ENCODE measurements at places on chromosomes 3 and 15.

DNA sequence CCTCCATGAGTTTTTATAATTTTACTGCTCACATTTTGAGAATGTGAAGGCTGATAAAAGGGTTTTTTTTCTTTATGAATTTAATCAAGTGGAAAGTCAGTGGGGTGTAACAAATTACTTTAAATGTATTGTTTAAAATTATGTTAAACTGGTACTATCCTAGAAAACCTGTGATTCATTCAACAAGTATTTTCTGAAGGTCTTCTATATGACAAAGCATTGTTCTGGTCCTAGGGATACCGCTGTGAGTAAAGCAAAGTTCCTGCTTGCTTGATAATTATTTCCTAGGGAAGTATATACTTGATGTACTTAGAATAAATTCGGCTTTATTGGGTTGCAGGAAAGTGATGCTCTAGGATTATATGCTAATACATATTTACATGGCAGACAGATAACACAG, 152.8 kb upstream of the GOLGA6L4 start:
- no peak for DNase-seq

DNA sequence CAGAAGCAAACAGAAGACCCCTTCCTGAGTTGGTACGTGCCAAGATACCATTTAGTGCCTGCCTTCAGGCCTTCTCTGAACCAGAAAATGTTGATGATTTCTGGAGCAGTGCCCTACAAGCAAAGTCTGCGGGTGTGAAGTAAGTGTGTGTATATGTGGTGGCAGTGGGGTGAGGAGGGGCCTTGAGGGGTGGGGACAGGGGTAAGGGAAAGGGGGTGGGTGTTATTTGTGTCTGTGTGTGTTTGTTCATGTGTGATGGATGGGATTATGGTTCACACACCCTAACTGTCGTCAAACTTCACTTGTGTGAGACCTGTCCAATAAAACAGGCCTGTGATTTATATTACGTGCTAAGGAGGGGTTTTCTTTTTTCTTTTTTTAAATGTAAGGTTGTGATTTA, 92.2 kb downstream of the USP13 start:
- DNase-seq = no peak

- DNase-seq = no peak
These were observed 7.0 kb downstream of the NR2F2 start for GRCh38 chr15:96337365-96338023.

DNA sequence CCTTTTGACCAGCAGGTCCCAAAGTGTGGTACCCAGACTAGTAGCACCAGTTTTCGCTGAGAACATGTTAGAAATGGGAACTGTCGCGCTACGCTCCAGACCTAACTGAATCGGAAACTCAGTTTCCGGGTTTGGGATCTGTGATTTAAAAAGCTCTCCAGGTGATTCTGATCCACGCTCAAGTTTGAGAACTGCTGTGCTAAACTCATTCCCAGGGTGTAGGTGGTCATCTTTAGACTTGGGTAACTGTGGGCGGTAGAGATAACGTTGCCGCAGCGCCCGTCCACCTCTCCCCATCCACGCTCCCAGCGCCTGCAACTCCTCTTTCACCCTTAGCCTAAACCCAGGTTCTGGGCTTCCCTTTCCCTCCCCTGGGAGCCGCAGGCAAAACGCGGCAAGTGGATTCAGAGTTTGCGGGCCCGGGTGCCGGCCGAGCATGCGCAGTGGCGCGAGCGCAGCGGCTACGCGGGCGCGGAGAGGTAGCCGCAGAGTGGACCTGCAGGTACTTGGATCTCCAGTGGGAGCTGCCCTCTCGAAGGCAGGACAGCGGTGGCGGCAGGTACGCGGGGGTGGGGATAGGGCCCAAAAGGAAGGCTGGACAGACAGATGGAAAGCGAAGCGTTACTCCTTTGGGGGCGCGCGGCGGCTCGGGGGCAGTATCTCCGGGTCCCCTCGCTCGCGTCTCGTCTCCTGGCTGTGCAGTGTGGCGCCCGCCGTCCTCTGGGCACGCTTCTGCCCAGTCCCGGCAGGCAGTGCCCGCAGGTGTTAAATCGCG, at the start of gene PLS1:
Gene PLS1, plus strand, starts transcription at position 443 of the 775 bp plus-strand sequence. CDS start 67,845 bp downstream, outside the sequence.
- peak; percentile 88 for DNase-seq

DNA sequence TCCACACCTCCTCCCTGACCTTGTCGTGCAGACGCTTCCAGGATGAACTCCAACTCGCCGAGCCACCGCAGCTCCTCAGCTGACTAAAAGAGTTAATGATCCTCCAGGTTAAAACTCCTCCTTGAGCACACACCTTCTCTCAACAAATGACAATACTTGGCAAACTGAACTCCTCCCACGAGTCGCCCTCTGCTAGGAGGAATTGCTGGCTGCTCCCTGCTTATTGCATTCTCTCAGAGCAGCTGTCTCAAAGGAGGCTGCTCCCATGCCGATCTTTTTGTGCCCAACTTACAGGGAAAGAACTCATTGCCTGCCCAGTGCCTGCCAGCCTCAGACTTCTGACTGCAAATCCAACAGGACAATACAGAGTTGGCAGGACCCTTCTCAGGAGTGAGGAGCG, at the start of gene ATP13A4:
Gene ATP13A4, minus strand, starts transcription at position 85 of the 400 bp plus-strand sequence. CDS start 96 bp downstream, outside the sequence.
- DNase-seq = no peak

- no peak for DNase-seq
These were observed 43.4 kb downstream of the FBXO22 start for GRCh38 chr15:75947092-75947491.

- no peak for DNase-seq
These were observed 49.3 kb downstream of the PEAK1 start for GRCh38 chr15:77370580-77370979.

- DNase-seq = no peak
These were observed 56.6 kb upstream of the PRTG start for GRCh38 chr15:55799291-55800212.

DNA sequence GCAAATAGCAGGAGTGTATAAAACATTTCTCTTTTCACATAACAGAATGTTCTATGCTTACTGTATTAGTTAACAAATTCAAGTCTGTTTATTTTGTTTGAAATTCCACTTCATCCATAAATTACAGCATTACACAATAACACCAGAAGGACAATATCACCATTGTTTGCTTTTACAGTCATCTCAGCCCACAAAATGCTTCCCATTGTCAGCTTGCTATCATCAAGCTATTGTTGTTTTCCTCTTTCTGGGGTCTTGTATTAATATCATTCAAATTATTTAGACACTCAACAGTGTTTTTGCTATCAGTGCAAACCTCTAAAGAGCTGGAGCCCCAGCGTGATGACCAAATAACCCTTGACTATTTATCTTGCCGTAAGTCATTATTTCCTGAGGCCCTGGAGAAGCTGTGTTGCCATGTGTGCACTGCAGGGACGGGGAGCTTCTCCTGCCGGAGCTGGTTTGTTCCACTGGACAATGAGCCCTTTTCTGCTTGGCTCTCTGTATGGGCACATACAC, 1.1 kb downstream of the SAMMSON start:
- no peak for DNase-seq

GRCh38 chr15:81940467-81941451, 105.1 kb downstream of the MEX3B start:
- no peak for DNase-seq

DNA sequence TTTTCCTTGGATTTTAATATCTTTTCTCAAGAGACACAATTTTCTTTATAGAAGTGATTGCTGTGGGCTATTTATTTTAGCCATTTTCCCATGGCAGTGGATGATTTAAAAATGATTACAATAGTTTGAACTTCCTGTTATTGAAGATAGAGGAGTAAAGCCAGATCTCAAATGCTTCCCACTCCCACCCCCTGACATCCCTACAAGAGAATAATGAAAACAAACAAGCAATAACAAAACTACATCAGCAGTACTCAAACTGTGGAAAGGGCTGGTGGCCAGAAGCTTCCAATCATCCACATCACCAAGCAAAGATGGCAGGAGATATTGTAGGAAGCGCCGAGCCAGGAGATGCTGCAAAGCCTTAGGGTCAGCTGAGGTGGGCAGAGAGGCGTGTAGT, 831.1 kb upstream of the NR2F2 start:
- no peak for DNase-seq

DNA sequence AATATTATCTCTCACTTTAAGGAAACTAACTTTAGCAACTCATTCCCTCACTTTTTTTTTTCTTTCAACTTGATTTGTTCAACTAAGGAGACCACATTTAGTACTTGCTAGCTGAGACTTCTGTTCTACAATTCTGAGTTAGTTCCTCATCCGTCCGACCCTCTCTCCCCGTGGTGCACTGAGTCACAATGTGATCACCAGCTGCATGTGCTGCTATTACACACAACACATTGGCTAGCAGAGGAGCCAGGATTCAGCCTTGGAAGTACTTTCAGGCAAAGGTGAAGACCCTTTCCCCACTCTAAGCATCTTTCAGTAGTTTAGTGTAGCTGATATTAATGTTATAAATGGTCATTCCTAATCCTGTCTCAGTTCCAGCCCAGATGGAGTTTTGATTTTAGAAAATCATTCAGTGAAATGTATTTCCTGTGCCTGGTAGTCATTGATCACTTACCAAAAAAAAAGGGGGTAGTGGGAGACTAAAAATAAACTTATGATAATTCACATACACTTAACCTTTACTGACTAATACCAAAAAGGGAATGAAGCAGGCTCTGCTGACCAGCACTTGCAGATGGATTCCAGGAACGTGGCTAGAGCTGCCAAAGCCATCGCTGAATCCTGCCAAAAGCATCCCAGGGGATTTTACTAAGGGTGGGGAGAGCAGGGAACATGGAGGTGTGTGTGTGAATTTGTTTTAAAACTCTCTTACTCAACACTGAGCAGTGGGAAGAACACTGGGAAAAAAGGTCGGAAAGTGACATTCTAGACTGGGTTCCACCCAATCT, 424.8 kb downstream of the LPP start:
- no peak for DNase-seq

- peak; percentile 11 for DNase-seq
These were observed 43.6 kb upstream of the WWTR1 start for GRCh38 chr3:149701206-149701976.

GRCh38 chr15:97401195-97401594, 559.3 kb upstream of the ARRDC4 start:
- DNase-seq = no peak

GRCh38 chr3:197165890-197166289, 132.5 kb downstream of the DLG1 start:
- DNase-seq = no peak

GRCh38 chr3:132164469-132165092, 129.8 kb upstream of the CPNE4 start:
- DNase-seq = no peak

GRCh38 chr15:58182460-58183163, 44.4 kb downstream of the AQP9 start:
- DNase-seq = no peak

DNA sequence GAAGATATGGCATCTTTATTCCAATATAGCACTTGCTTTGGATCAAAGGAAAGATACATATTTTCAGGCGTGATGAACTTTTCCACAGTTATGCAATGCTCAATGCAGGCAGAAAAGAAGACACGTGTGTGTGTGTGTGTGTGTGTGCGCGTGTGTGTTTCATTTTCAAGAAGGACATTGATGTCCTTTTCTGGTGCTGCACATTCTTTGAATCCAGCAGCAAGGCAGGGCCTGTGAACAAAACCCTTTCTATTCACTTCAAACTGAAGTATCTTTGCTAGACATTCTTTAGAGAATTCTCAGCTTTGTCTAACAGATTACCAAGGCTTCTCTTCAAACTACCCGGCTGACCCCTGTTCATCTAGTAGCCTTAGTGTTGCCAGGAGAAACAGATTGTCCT, 124.6 kb downstream of the CD47 start:
- no peak for DNase-seq

GRCh38 chr3:29649815-29650547, 369.1 kb downstream of the RBMS3 start:
- peak; percentile 0 for DNase-seq

- DNase-seq = no peak
These were observed 3.2 kb downstream of the ULK3 start for GRCh38 chr15:74839526-74840395.

DNA sequence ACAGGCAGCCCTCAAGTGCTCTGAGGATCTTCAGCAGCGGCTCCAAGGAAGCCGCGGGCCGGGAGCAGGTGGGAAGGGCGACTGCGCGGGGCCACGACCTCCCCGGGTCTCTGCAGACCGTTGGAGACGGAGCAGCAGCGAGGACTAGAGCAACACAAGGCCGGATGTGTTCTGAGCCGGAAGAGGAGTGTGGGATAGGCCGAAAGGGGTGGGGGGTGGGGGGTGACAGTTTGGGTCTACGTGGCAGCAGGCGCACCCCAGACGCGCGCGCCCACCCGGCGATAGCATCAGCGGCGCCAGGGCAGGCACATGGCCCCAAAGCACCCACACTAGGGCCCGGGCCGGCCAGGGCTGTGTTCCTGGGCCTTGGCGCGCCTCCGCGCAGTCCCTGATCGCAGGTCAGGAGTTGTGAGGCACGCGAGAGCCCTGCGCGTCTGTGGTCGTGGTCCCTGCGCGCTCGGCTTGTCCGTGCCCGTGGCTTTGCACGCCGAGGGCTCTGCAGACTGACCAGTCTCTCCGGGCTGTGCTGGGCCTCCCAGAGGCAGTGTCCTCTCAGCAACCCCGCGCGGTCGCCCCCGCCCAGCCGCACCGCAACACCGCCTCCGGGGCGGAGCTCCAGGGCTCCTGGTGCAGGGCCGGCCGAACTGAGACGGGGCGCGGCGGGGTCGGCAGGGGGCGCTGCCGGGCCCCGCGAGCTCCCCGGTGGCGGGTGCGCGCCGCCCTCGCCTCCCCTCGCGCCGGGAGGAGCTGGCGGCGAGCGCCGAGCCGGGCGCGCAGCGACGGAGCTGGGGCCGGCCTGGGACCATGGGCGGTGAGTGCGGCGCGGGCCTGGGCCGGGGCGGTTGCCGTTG, at the start of gene PXYLP1:
Gene PXYLP1, plus strand, starts transcription at position 725 of the 851 bp plus-strand sequence. CDS start 28,351 bp downstream, outside the sequence.
- DNase-seq = peak; percentile 87

DNA sequence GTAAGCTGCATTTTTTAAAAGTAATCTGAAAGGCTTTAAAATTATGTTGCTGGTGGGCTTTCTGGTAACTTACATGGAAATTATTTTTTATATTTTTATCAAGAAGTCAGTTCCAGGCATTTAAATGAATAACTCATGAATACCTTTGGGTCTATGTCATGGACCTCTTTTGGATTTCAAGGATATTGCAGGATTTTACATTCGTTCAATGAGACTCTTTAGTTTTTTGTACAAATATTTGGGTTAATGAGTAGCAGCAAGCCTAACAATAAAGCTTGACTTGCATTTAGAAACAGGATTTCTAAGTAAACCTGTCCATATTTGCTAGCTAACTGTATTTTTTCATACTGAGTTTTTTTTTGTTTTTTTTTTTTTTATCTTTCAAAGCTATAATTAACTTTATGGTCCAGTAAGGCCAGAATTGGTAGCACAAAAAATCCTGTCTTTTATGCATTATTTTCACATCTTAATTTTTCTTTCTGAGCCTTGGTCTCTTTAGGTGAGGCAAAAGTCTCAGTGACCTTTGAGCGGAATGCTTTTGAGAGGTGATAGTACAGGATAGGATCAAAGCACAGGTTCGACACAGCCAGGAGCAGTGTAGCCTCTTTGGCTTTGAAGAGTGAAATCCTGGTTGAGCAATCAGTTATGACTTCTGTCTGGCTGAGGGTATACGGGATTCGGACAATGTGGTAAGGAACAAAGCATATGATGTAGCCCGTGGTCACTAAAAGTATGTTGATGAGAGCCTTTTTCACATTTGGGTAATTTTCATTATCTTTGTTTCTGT, 4.8 kb downstream of the GPR171 start:
- no peak for DNase-seq

- DNase-seq = no peak
These were observed 191.0 kb downstream of the EPHB1 start for GRCh38 chr3:134985864-134986715.
